Hematopoietic multipotent progenitor cell treated with erythropoietin and hydrocortisone succinate and interleukin-3 and kit ligand, for 17 days (in vitro differentiated cells): ENCODE measurements at places on chromosomes 12 and 14.

GRCh38 chr12:53816360-53817020 lies 64.7 kb upstream of the CISTR start:
- DNase-seq, result no peak

DNA sequence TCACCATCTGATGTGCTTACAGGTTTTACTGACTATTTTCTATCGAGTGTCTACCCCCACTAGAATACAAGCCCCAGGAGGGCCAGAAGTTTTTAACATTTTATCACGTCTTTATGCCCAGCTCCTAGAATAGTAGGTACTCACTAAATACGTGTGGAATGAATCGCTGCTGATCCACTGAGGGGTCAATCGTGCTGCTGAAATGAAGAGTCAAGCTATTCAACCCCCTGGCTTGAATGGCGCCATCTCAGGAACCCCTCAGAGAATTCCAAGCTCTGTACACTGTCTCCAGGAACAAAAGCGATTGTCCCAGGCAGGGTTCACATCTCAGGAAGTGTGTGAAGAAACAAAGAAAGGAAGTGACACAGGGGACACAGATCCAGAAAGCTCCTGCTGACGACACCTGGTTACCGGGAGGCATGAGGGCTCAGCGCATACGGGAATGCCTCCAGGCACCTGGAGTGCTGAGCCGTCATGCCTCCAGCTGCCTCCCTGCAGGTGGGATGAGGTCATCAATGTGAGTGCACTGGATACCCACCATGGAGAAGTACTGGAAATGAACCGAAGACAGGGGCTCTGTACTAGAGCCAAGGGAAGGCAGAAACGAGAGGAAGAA lies 45.6 kb downstream of the PITPNM2 start:
- DNase-seq, result no peak

GRCh38 chr14:52307376-52307775 lies 6.7 kb upstream of the PTGER2 start:
- no peak for DNase-seq

GRCh38 chr14:100474196-100474595 lies 113.0 kb downstream of the BEGAIN start:
- no peak for DNase-seq

DNA sequence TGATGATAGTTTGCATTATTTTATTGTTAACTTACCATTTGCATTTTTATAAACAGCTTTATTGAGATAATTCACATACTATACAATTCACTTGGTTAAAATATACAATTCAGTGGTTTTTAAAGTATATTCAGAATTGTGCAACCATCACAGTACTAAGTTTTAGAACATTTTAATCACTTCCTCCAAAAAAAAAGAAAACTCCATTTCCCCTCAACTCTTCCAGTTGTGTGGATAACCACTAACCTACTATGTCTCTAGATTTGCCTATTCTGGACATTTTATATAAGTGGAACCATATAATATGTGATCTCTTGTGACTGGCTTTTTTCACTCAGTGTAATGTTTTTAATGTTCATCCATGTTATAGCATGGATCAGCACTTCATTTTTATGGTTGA lies 41.3 kb downstream of the WNK1 start:
- DNase-seq, result no peak

DNA sequence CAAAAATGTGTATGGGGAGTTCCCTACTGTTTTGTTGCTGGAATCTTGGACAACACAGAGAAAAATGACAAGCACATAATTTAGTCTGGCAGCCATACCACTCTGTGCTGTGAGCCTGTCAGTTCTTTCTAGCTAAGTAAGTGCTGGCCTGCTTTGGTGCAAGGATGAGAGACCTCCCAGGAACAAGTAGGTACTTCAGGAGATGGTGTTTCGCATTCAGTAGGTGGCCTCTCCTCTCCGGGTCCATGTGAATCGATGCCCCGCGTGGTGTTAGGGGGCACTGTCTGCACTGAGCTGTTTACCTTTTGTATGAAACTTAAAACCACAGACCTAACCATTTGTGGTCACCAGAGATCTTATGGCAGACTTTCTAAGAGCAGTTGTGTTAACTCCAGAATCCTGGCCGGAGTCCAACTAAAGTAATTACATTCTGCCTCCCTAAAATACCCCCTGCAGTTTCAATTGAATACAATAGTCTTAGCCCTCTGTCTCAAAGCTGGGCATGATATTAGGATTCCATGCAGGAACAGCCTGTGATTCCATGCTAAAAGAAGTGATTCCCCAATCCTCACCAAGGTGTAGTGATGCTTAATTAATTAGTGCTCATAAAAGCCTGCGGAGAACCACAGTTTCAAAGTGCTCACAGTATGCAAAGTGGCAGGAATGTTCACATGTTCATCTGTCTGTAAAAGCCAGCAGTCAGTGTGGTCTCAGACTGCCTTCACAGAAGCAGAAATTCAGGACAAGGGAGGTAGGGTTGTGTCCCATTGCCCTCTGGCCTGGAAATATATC lies 64.2 kb downstream of the LLPH start:
- no peak for DNase-seq

DNA sequence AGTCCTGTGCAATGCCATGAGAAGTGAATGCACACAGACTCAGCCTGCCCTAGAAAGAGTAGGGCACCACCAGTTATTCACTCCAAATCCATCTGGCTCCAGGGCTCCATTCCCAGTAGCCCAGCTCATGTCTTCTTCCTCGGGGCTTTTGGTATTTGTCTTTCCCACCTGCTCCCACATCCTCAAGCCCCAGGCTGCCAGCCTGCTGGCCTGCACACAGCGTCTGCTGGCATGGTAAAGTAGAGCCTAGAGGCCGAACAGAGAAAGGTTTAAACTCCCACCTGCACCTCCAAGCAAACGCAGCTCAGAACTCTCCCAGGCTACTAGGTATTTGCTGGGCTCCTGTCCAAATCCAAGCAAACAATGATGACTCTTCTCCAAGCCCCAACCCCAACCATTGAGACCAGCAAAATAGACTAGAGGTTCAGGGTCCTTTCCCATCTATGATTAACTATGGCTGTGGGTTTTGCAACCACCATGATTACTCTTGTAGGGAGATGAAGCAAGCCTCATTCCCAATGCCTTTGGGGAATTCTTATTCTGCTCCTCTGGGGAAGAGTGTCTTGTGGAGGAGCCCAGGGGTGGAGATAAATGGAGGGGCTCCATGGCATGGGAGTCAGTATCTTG lies 5.2 kb upstream of the VDR start:
- no peak for DNase-seq

- no peak for DNase-seq
These were observed 14.8 kb downstream of the RIMKLB start for GRCh38 chr12:8712572-8712971.

- DNase-seq, result no peak
These were observed 214.5 kb upstream of the IGF1 start for GRCh38 chr12:102694903-102695302.

DNA sequence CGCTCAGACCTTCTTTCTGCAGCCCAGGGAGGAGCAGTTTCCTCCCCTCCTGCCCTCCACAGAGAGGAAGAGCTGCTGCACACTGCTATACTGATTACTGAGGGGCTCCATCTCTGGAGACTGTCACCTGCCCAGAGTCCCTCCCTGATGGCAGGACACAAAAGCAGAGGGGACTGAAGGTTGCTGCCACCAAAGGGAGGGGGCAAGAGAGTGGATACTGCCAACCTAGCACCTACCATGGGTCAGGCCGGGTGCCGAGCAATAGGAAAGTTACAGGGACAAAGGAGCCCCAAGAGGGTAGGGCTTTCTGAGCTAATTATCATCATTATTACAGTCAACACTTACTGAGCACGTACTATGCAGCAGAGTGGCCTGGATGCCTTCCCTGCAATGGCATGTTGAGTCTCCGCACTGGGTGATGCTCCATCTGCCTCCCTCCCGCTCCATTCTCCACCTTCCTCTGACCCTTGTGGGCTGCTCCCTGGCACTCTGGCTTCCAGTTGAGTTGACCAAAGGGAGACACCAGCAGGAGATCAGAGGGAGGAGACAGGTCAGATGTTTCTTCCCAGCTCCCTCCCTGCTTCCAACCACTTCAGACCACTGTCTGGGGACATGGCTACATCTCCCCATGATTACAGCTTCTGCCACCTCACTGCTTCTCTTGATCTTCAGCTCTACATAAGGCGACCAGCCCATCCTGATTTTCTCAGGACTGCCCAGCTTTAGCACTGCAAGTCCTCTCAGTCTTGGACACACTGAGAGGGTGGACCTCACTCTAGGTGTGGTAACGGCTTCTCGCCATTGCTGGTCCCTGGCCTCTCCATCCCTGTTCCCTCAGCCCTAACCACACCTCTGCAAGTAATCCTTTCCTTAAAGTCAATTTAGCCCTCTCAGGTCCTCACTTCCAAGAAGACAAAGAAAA lies 2.6 kb upstream of the KRT79 start:
- DNase-seq, result no peak

GRCh38 chr14:100303925-100304324 lies 2.3 kb downstream of the SLC25A29 start:
- no peak for DNase-seq

GRCh38 chr14:66254038-66254437 lies 232.1 kb upstream of the CCDC196 start:
- DNase-seq, result no peak

- peak; percentile 75 for DNase-seq
These were observed at the start of gene KIF5A for GRCh38 chr12:57549909-57550640. KIF5A (plus strand) TSS chr12:57550044; CDS start chr12:57550272, 228 bp downstream.

- no peak for DNase-seq
These were observed 110.6 kb upstream of the SOX5 start for GRCh38 chr12:24060089-24060488.

DNA sequence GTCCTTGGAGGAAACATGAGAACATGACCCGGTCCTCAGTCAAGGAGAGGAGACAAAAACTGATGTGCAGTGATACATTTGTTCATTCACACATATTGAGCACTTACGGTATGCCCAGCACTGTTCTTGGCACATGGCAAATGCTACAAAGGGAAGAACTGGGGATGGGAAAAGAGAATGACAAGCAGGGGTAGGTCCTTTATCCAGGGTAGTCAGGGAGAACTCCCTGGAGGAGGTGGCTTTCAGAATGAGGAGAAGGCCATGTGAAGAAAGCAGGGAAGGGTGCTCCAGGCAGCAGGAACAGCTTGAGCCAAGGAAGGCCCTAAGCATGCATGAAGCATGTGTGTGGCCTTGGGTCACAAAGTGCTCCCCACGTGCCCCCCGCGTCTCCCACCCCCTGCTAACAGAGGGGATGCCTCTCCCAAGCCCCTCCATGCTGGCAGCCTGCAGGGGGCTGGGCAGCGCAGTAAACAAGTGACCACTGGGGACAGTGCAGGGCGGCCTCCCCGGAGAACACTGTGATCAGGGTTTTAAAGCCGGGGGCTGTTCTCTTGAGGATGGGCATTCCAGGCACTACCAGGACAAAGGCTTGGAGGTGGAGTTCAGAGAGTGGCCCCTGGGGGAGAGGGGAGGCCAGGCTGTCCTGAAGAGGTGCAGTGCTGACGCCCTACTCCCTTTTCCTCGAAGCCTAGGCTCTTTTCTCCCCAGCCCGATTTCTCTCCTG lies 71.0 kb downstream of the PHETA1 start:
- no peak for DNase-seq

GRCh38 chr12:121085069-121085468 lies 46.0 kb upstream of the OASL start:
- DNase-seq, result no peak

DNA sequence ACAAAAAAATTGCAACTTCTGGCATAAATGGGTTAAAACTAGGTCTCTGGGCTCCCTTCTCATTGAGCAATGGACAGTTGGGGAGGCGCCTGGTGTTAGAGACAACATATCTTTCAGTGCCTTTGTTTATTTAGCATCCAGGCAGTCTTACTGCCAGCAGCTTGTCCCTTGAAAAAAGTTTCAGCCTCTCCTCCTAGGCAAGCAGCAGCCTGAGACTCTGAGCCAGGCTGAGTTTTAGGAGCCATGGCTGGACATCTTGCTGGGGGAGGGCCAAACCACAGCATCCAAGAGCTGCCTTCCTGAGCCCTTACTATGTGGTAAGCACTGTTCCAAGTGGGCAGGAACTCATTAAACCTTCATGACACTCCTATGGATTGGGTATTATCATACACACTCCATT lies 10.1 kb upstream of the JDP2 start:
- no peak for DNase-seq

DNA sequence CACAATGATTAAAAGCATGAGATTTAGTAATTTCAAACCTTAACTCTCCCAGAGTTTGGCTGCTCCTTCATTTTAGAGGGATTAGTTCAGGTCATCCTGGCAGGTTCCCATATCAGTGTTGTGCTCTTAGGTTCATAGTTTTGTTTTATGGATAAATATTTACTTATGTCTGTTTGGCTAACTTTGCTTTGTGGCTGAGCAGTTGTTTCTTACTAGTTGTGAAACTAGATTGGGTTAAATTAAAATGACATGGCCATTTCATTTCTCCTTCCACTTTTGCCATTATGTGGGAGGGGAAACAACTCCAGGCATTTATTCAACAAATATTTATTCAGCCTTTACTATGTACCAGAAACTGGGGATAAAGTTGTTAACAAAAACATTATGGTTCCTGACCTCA lies 158.8 kb downstream of the TMTC3 start:
- no peak for DNase-seq

DNA sequence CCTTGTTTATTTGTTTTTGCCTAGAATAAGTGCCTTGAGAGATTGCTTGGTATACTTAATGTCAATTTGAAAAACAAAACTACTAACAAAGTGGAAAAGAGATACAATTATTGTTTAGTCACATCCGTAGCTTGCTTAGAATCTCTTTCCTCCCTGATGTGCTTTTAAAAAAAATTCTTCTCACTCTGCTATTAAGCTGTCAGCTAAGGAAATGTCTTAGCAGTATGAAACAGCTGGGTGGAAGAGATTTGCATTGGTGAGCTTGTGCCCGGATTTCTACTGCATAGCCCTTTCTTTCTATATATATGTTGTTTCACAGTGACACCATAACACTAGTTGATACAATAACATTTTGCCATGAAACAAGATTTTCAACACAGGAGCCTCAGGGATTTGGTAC lies 229.4 kb upstream of the RGS6 start:
- no peak for DNase-seq

GRCh38 chr14:24909523-24910302 lies 140.2 kb downstream of the STXBP6 start:
- DNase-seq, result no peak

DNA sequence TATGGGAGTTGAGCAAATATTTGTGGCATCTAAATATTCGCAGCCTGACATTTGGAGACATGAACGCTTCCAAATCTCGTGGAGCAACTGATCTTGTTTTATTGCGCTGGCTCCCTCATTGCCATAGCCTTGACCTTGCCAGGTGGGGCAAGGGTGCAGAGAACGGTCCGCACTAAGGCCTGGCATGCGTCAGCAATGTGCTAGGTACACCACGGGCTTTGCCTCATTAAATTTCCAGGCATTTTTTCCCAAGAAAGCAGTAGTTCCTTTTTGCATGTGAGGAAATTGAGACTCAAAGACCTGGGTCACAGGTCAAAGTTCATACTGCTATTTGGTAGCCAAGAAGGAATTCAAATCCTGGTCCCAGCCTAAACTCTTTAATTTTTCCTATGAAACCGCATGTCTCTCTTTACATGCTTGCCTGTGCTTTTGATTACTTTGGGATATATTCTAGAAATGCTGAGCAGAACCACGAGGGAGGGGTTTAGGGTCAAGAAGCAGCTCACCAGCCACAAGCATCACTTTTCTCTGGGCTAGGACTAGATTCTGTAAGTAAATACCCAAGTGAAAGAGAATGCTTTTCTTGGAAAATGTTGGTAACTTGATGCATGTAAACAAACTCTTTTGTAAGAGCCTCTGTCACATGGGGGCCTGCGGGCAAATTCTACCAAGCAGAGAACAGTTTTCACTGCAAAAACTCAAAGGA lies 891.6 kb downstream of the VRK1 start:
- DNase-seq, result no peak
